Stimulated activated CD8-positive, alpha-beta memory T cell treated with anti-CD3 and anti-CD28 coated beads, Interleukin-4, amount 100 ng/mL, for 1 hour (primary cell): ENCODE measurements at places on chromosomes 6 and 20.

DNA sequence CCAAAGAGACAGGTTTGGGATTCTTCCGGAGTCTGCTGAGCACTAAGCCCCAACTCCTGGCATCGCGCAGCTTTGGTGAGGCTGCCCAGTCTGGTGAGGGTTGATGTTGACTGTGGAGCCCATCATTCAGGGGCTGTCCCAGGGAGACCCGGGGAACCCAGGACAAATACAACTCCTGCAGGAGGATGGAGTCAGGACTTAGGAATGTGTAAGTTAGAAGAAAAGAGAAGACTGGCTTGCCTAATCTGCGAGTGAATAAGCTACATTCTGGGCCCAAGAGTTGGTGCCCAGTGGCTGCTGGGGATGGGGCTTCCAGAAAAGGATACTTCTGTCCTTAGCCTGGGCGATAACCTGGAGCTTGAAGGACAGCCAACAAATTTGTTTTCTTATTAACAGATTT, 47.9 kb downstream of the STK35 start:
- no peak for DNase-seq

DNA sequence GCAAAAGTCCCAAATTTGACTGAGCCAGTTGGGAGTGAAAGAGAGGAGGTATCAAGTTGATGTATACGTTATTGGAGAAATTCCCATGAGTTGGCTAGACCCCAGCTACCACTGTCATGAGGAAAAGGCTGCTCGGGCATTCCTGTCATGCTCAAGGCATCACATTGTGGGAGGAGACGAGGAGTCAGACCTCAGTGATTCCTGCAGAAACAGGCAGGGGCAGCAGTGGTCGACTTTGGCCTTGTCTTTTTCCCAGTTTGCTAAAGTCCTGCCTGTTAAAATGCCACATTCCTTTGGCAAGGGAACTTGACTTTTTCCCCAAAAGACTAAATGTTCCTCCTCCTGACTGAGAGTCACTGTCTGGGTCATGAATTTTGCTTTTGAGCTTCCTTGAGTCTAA, 295.5 kb upstream of the HS3ST5 start:
- DNase-seq = no peak

- DNase-seq = no peak
Measured at GRCh38 chr6:100901582-100901981, 20.5 kb upstream of the ASCC3 start.

DNA sequence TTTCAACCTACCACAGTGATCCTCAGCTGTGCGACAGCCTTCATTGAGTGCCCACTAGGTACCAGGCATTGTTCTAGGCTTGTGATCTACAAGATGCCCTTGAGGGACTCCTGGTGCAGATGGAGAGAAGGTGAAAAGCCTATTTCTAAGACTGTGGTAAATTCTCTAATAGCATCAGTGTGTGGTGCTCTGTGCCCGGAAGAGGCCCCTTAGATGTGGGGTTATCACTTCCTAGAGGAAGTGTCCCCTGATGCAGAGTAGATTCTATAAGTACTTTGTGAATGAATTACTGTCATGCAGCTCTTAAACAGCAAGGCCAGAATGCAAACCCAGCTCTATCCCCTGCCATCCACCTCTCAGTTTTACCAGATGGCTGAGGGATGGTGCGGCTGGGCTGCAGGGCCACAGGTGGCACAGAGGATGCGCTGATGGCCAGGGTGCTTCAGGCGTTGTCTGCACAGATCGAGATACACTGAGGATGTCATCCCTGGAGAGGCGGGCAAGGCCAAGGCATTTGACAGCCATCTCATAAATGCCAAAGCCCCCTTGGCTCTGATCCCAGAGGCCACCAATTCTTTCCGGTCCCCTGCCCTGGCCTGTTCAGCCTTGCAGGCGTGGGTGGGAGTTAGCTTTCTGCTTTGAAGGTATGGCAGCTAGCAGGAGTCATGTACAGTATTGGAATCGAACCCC, 96.7 kb downstream of the TOX2 start:
- DNase-seq = no peak

DNA sequence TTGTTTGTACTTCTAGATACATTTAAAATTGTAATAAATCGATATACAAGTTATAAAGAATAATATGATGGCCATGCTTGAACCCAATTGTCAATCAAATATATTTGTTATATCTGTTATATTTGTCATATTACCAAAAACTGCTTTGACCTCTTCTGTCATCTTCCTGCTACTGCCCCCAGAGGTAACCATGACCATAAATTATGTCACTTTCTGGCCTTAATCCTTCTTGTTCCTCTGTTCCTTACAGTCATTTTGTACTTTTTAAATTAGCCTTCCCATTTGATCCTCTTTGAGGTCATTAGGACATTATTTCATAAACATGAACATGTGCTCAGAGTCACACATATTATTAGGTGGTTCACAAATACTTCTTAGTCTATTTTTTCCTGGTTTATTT, 124.7 kb downstream of the HFE start:
- DNase-seq = no peak

DNA sequence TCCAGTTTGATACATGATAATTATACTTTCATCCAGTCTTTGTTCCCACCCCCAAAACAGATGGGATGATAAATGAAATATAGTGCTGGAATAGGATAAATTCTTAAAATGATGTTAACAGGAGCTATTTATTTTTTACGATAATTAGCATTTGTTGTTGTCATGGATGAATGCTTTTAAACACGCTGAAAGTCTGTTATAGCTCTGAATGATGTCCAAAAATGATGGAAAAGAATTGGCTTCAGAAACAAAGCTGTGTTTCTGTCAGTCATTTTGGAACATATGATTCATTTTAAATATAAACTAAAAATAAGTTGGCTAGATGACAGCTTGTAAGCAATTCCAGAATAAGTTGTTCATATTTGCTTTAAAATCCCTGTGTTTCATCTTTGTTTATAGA, 237.4 kb downstream of the GRIK2 start:
- no peak for DNase-seq

- DNase-seq = no peak
Measured at GRCh38 chr6:106177786-106178185, 91.7 kb downstream of the PRDM1 start.

- no peak for DNase-seq
Measured at GRCh38 chr20:40676491-40677269, 12.4 kb downstream of the MAFB start.

DNA sequence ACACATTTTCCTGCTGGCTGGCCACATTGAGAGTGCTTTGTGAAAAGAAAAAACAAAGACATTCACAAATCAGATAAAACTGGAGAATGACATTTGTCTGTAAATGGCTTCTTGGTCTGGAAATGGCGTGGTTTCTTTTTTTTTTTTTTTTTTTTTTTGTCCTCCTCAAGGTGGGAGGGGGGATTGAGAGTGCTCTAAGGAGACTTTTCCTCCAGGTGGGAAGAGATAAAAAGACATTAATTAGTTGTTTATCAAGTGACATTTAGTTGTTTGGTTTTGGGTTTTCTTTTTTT, 40.4 kb downstream of the GNAS start:
- DNase-seq = no peak
